Stimulated activated CD8-positive, alpha-beta memory T cell treated with anti-CD3 and anti-CD28 coated beads, Interleukin-4, amount 100 ng/mL, for 24 hours (primary cell): ENCODE measurements at places on chromosomes 2 and 18.

- DNase-seq, result no peak
Measured at GRCh38 chr2:44230378-44230777, 44.9 kb upstream of the SLC3A1 start.

- DNase-seq, result no peak
Measured at GRCh38 chr2:101524806-101525430, 50.0 kb upstream of the RFX8 start.

- DNase-seq, result no peak
Measured at GRCh38 chr2:97708608-97709007, 4.8 kb upstream of the ZAP70 start.

DNA sequence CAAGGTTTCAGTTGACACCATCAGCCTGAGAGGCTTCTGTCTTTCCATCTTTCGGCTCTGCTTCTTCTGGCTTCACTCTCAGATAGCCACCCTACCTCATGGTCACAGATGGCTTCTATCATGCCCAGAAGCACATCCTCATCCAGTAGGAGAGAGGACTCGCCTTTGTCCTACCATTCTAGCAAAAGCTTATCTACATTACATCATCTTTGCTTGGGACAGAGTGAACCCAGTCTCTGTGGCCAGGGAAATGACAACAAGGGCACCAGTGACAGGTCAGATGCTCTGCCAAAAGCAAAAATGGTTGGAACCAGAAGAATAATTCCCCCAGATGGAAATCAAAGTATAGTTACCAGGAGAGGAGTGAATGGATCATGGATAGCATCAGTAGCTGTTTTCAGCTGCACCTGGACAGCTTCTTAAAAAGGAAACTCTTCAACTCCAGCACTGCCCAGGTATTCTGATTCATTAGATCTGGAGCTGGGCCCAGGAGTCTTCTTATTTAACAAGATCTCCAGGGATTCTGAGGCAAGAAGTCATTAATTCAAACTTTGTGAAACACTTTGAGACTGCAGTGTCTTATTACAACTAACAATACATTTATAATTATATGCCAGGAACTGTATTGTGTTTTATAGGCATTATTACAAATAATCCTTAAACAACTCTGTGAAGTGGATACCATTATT, 257.7 kb upstream of the UBE2E3 start:
- no peak for DNase-seq

DNA sequence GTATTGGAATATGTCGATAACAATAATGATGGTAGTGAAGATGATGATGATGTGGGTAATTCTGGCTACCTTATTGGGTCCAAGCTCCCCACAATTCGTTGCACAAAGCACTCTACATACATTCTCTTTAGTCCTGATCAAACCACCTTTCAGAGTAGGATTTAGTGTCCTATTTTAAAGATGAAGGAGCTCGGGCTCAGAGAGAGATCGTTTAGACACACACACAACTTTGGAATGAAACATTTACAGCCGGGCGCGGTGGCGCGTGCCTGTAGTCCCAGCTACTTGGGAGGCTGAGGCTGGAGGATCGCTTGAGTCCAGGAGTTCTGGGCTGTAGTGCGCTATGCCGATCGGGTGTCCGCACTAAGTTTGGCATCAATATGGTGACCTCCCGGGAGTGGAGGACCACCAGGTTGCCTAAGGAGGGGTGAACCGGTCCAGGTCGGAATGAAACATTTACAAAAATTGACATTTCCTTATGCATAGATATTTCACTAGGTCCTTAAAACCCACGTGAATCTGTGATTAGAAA, 50.7 kb downstream of the GREB1 start:
- no peak for DNase-seq

DNA sequence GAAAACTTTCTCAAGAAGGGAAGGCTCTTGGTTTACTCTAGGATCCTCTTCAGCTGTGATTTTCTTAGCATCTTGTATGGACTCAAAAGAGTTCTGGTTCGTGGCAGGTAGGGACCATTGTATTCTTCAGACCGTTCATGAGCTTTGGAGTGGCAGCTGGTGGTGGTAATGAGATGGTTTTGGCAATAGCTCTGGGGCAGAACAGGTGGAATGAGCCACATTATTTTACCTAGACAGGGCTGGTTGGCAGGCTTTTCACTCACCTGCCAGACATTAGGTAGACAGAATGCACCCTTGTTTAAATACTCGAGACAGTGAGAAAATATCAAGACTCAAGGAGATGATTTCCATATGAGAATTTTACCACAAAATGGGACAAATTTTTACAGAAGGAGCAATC, 26.2 kb upstream of the MGAT5 start:
- no peak for DNase-seq

DNA sequence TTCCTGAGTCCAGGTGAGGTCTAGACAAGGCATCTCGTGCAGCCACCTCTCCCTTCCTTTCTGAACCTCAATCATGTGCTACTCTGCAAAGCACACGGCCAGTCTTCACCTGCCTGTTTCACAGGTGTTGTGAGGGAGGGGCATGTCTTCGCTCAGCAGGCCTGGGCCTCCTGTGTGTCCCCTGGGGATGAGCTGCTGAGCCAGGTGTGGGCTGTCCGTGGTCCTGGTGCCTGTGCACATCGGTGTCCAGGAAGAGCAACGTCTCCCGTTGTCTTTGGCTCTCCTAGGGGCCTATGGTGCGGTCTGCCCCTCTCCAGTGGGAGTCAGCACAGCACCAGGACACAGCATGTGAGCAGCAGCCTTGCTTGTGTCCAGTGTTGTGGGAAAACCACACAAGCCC, 16.7 kb downstream of the ARHGEF4 start:
- no peak for DNase-seq

GRCh38 chr2:195317550-195317949, 339.5 kb upstream of the SLC39A10 start:
- DNase-seq, result no peak

GRCh38 chr2:233362742-233363141, 8.4 kb downstream of the DGKD start:
- DNase-seq, result no peak

DNA sequence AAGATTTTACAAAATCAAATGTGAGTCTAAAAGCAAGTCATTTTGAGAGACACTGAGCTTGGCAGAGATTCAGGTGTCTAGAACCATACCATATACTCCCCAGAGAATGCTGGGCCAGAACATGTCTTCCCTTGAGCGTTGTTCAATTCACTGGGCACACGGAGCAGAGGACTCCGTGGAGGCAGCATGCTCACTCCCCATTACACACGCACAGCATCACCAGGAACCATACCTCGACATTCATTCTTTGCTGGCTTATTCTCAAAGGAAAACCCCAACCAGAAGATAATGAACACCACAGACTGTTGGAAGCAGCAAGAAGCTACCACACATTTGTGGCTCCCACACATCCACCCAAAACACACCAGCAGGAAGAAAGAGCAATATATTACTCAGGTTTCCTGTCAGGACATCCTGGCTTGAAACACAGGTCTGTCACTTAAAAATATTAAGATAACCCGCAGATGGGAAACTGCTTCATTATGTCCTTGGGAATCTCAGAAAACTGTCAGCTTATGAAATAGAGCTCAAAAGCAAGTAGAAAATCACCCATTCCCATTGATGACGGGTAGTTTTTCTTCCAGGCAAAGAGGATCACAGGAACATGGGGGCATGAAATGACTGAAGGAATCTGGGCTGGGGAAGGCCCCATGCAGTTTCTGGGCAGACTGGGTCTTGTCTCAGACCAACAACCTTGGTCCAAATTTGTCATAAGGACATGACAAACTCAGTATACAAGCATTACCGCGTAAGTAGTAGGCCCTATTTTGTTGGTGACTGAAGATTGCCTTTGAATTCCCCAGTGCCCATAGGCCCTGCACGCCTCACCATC, 46.4 kb downstream of the PCBP1 start:
- no peak for DNase-seq

GRCh38 chr2:195594248-195594647, 62.8 kb upstream of the SLC39A10 start:
- DNase-seq, result no peak

DNA sequence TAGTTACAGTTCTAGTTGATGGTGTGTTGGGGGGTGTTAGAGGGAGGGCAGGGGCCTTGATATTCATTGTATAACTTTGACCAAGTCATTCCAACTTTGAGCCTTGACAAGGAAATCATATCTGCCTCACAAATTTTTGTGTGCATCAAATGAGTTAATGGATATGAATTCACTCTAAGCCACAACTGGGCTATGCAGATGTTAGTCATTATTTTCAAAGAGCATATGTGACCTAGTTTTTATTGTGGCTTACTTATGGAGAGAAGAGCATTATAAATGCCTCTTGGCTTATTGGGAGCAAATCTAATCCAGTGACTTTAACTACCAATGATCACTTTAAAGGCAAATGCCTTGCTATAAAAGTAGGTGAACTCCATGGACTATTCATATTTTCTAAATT, 250.2 kb downstream of the LPIN1 start:
- no peak for DNase-seq

- DNase-seq, result no peak
Measured at GRCh38 chr2:157192445-157193423, 64.8 kb upstream of the GALNT5 start.

DNA sequence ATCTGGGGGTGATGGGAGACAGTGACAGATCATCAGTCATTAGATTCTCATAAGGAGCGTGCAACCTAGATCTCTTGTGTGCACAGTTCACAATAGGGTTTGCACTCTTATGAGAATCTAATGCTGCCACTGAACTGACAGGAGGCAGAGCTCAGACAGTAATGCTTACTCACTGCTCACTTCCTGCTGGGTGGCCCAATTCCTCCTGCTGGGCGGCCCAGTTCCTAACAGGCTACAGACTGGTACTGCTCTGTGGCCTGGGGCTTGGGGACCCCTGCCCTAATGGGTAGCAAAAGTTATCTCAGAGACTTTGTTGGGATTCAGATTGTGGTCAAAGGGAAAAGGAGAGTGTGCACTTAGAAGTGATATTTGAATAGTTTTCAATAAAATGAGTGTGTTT, 840.1 kb upstream of the ID2 start:
- DNase-seq, result no peak

- no peak for DNase-seq
Measured at GRCh38 chr2:174553811-174554493, 43.7 kb downstream of the WIPF1 start.

GRCh38 chr2:232632229-232632903, 1.0 kb upstream of the EFHD1 start:
- no peak for DNase-seq

- DNase-seq, result no peak
Measured at GRCh38 chr2:175326801-175327200, 145.3 kb upstream of the ATP5MC3 start.

DNA sequence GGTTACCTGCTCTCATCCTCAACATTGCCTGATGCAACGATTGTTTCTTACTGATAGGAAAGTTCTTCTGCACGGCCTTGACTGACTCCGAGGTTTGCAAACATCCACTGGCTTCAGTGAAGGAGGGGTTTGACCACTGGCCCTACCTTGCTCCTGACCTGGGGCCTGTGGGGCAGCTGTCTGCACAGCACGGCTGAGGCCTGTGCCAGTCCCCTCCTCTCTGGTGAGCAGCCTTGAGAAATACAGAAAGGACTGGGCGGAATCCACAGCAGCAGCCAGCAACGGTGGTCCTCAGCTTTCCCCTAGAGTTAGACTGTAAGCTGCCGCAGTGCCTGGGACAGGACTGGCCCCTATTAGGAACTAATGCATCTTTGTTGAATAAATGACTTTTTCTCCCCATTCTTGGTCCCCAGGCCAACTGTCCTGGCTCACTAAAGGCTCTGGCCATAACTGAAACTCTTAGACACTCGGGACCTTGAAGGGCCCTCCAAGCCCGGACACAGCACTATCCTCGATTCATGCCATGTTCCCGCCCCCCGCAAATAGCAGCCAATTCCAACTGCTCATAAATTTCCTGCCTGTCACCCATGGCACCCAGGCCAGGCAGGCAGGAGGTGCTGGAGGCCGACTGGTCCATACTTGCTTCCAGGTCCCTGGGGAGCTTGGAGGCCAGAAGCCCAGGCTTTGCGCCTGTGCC, 26.7 kb downstream of the ATOH8 start:
- no peak for DNase-seq

GRCh38 chr2:32925976-32926707, 20.6 kb upstream of the LTBP1 start:
- no peak for DNase-seq

GRCh38 chr2:166454006-166454595, 39.9 kb downstream of the SCN7A start:
- no peak for DNase-seq

GRCh38 chr2:171271971-171272436, 111.3 kb upstream of the TLK1 start:
- no peak for DNase-seq

GRCh38 chr18:49565612-49566011, 3.8 kb downstream of the LIPG start:
- no peak for DNase-seq

DNA sequence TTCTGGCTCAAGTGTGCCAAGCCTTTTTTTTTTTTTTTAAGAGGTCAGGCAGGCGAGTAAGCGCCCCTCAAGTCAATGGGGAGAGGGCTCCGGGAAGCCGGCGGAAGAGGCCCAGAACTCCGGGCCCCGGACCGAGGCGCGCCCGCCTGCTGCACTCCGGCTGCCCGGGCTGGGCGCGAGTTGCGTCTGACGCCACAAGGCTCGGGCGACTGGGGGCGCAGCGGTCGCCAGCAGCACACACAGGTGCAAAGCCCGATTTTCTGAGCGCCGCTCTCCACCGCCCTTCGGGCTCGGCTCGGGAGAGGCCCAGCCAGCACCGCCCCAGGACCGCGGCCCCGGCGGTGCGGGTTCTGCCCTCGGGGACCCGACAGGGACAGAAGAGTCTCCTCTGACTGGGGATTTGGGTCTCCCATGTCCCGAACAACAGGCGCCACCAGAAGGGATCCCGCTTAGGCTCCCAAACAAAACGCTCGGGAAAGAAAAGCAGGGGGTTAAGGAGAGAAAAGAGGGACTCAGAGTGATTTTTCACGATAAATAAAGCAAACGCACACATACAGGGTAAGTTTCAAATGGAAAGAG, 787 bp downstream of the ERBB4 start:
- no peak for DNase-seq

DNA sequence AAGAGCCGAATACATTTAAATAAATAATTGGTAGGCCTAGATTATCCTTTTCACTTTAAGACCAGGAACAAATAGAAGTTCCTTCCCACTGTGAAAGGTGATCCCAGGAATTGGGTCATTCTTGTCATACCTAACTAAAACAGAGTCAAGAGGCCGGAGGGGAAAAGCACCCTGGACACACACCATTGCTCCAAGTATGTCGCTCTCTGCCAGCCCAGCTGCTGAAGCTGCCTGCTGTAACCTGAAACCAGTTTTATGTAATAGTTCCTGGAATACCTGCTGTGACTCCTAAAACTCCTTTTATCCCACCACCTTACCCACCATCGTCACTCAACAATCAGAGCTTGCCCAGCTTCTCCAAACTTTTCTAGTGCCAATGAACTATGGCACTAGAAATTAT, 217.1 kb downstream of the PTPRM start:
- no peak for DNase-seq

GRCh38 chr18:2654169-2654927, 1.2 kb upstream of the SMCHD1 start:
- DNase-seq, result no peak

GRCh38 chr2:98027538-98027937, 31.8 kb upstream of the TMEM131 start:
- no peak for DNase-seq

DNA sequence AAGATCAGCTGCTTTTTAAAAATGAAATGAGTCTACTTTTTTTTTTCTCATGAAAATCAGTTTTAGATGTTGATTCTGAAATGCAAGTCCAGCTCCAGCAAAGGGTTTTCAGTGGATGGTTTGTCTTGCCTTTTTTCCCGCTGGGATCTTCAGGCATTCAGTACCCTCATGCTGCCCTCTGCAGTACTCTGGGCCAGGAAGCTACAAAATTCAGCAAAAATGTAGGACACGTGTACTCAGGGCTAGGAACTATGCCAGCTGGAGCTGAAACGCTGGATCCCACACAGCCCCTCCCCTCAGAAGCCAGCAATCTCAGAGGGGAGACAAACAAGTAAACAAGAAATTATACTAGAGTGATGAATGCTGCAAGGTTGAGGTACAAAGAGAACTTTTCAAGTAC, 97.3 kb downstream of the MMADHC start:
- DNase-seq, result no peak
